Activated naive CD4-positive, alpha-beta T cell treated with anti-CD3 and anti-CD28 coated beads for 36 hours (primary cell): ENCODE measurements at places on chromosomes 6 and 20. TPM values are rescaled to one million over a fixed set of nuclear protein-coding genes. Genes with fewer than 3 reads are reported as not detected.

GRCh38 chr20:51928931-51929330 is 126.6 kb upstream of the SALL4 start:
- H3K4me3 ChIP-seq = no peak overlapping the region
- H3K27ac ChIP-seq = no peak overlapping the region
- H3K36me3 ChIP-seq = no peaks in the 10 kb centered on the region
- DNase-seq = no peak

DNA sequence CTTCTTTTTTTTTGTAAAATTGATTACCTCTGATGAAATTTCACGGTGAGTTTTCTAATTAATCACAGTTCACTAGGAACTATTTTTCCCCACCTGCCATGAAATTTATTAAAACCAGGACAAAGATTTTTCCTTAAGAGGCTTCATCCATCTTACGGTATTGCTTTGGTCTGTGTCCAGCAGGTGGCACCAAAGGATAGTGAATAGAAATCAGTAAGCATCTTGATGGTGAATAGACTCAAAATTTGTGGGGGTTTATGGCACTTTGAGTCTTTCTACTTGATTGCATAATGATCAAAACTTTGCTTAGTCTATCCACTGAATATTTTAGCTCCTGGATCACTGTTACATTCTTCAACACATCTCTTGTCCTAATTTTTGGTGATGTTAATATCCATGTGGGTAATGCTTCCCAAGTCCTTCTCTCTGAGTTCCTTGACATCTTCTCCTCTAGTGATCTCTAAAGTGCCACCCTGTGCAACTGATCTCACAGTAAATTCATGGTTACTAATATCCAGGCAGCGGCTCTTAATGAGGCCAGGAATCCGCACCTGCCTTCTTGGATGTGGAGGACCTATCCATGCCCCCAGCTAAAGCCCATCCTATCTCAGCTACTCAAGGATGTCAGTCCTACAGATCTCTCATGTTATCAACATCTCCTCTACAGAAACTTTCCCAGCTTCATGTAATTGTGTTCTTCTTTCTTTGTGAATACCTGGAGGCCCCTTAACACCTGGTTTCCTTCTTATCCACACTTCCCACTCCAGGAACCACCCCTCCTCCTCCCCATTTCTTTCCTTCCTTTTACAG is 54.5 kb downstream of the STMND1 start:
- no peak overlapping the region for H3K27ac ChIP-seq
- H3K27me3 ChIP-seq = peaks cover 9% of the 10 kb centered on the region
- no peak overlapping the region for H3K4me3 ChIP-seq
- DNase-seq = peak; percentile 76
- no peaks in the 10 kb centered on the region for H3K4me1 ChIP-seq

ADAT2 gene
- total RNA-seq = 36.8 TPM

DNA sequence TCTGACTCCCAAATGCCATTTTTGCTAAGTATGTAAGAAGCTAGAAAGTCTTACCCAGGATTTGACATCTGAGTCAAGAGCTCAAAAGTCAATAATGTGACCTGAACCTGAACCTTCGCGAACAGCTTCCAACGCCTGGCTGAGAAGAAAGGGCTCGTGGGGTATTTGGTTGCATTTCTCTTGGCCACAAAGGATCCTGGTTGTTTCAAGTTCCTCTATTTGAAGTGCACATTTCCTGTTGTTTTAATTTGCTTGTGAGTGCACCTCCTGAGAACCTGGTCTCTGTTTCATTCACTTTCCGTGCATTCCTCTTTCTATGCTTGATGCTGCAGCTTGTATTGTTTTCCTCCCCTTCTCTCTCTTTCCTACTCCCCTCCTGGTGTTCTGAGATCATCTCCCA is 212.5 kb downstream of the FOXA2 start:
- DNase-seq = no peak
- H3K27me3 ChIP-seq = no peaks in the 10 kb centered on the region
- H3K36me3 ChIP-seq = no peaks in the 10 kb centered on the region
- peaks cover 7% of the 10 kb centered on the region for H3K4me1 ChIP-seq

DNA sequence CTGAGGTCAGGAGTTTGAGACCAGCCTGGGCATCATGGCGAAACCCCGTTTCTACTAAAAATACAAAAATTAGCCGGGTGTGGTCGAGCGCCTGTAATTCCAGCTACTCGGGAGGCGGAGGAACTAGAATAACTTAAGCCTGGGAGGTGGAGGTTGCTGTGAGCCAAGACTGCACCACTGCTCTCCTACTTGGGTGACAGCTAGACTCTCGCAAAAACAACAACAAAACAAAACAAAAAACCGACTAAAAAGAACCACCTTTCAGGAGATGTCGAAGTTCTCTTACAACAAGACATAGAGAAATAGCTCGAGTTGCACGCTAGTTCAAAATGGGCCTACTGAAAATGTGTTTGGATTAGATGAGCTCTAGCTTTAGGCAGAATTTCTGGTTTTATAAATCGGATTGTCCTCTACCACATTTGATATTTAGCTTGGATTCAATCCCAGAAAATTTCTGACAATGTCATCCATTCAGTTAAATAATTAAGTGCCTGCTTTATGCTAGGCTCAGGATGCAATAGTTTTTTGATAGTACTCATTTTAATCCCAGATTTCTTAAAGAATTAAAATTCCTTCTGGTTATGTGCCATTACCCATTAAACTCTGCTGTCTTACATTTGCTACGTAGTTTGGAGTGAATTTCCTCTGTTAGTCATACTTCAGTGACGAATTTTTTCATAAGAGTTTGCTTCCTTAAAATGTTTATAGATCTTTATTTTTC is 137.5 kb upstream of the SHLD1 start:
- peaks cover 10% of the 10 kb centered on the region for H3K36me3 ChIP-seq
- H3K4me1 ChIP-seq = peaks cover 22% of the 10 kb centered on the region
- no peak overlapping the region for H3K27ac ChIP-seq
- no peak for DNase-seq
- no peak overlapping the region for H3K4me3 ChIP-seq

DNA sequence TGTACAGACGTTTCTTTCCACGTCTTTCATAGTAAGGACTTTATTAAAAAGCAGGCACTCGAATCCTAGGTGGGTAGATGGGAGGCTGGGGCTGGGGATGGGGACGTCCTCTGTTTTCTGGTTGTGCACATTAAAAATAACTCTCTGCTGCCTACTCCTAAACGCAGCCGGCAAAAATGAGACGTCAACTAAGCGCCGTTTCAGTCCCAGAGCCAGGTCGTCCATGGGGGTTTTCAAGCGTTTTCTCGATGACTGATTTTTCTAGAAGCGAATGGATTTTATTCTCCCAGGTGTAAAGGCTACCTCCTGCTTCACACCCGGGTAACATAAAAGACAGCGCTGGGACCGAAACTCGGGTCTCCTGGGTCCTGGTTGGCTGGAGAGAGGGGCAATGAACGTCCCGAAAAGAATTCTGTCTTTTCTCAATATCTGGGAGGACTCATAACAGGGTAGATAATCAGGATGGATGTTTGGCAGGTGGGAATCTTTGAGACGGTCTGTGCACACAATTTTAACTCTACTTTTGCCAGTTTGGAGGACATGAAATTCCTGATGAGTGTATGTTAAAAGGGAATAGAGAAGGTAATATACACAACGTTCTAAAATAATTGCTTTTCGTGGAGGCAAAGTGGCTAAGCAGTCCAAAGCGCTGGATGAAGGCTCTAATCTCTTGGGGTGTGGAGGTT is 25.2 kb downstream of the GPX6 start:
- H3K4me3 ChIP-seq = peak overlapping the region; percentile 81
- H3K4me1 ChIP-seq = peaks cover 23% of the 10 kb centered on the region
- peaks cover 53% of the 10 kb centered on the region for H3K27me3 ChIP-seq

DNA sequence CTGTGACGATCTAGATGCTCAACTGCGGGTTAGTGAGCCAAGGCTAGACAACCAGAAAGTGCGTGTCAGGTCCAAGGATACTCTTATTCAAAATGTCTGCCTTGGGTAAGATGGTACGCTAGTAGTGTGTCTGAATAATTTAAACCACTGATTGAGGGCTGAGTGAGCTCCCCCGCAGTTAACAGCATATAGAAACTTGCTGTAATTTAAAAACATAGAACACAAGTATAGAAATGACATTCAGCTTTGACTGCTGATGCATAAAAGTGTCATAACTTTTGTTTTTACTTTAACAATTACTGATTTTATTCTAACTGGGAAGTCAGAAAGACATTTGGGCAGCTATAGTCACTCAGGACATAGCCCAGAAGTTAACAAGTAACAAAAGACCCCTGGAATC is 45.6 kb upstream of the SLC22A1 start:
- no peaks in the 10 kb centered on the region for H3K27me3 ChIP-seq
- H3K36me3 ChIP-seq = peaks cover 49% of the 10 kb centered on the region
- DNase-seq = no peak

GRCh38 chr6:78854546-78854945 is 12.8 kb upstream of the IRAK1BP1 start:
- no peak overlapping the region for H3K4me3 ChIP-seq
- no peak overlapping the region for H3K27ac ChIP-seq
- no peaks in the 10 kb centered on the region for H3K27me3 ChIP-seq
- H3K36me3 ChIP-seq = peaks cover 3% of the 10 kb centered on the region

DNA sequence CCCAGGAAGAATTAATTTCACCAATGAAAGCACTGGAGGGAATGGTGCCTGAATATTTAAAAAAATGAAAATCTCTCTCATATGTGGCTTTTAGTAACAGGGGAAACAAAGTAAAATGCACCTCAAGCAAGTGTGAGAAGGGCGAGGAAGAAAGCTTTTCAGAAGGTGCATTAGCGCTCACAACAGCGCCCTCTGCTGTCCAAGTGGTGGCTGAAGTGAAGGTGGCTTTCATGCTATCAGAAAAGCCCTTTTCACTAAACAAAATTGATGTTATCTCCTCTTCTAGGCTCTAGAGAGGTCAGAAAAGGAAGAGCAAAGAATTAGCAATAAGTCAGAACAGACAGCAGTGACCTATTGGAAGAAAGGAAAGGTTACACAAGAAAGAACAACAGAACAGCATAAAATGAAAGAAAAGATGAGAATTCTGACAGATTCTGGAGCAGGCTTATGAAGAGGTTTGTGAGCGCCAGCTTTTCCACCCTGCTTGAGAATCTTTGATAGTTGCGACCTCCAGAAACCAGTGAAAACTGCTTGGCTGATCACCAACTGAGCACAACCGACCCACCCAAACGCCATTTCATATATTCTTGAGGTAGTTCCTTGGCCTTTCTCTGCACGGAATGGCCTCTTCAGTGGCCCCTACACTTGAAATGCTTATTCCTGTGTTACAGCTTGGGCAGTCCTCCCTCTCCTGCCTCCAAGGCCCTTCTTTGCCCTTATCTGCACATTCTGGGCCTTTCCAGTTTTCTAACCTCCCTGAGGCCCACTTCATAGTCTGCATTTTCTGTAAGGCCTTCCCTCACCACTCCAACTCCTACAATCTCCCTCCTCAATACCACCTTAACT is 45.3 kb downstream of the SMLR1 start:
- peaks cover 4% of the 10 kb centered on the region for H3K4me1 ChIP-seq
- no peak overlapping the region for H3K27ac ChIP-seq

TUBE1 gene
- 53.7 TPM for total RNA-seq

DNA sequence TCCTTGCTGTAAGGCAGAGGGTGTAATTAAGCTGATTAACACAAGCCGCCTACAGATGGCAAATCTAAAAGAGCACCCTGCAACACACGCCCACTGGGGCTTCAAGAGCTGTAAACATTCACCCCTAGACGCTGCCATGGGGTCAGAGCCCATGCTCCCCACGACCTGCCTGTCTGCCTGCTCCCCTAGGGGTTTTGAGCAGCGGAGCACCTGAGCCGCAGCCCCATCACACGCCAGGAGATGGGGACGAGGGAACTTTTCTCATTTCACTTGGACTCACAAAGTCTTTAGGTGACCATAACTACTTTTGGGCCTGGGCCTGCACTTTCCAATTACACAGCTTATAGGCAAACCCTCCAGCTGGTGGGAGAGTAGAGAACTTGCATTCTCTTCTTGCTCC is 99.0 kb upstream of the SOX4 start:
- no peak overlapping the region for H3K4me3 ChIP-seq
- H3K36me3 ChIP-seq = no peaks in the 10 kb centered on the region
- no peak for DNase-seq
- H3K27me3 ChIP-seq = no peaks in the 10 kb centered on the region
- H3K4me1 ChIP-seq = no peaks in the 10 kb centered on the region

CST1 gene
- not detected for total RNA-seq
